ENCODE measurements at places on chromosomes 11 and 22.

DNA sequence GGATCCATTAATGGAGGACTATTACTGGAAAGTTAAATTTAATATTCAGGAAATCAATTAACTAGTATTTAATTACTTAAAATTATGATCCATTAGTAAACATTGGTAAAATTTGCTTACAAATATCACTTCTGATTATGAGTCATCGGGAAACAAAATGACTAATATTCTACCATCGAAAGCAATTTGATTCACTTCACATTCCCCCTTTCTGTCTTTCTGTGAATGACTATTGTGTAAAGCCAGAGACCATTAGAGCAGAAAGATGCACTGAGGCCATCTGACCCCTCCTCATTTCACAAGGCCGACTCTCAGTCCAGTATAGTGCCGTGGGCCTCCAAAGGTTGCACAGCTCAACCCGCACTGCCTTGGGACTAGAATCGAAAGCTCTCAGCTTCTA is 619.0 kb downstream of the OPCML start:
- no peak for DNase-seq

- no peak for DNase-seq
These were observed 28.2 kb downstream of the TOM1 start for GRCh38 chr22:35327690-35328471.

DNA sequence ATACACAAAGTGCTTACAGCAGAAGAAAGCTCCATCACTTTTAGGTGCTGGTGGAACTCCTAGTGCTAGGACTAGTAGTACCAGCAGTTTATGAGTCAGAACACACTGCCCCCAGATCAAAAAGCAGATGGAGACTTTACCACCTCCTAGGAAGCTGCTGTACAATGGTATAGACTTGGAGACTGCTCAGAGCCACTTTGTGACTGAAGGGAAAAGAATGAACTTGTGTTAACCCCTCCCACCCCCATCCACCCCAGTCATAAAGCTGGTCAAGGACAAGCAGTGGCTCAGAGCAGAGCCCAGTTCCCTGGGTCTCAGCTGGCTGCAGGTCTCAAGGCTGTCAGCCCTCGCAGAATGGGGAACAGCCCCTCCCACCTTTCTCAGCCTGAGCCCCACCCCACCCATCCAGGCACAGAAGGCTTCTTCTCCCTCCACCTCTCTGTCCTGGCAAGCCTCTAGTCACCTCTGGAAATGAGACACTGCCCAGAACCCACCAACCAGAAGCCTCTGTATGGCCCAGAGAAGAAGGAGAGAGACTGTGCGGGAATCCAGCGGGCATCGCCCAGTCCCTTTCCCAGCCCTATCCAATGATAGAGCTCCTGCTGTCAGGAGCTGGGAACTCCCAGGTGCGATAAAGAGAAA is 23.8 kb downstream of the PACSIN2 start:
- no peak for DNase-seq

- no peak for DNase-seq
These were observed 1.2 kb upstream of the DUSP8 start for GRCh38 chr11:1573077-1573902.

DNA sequence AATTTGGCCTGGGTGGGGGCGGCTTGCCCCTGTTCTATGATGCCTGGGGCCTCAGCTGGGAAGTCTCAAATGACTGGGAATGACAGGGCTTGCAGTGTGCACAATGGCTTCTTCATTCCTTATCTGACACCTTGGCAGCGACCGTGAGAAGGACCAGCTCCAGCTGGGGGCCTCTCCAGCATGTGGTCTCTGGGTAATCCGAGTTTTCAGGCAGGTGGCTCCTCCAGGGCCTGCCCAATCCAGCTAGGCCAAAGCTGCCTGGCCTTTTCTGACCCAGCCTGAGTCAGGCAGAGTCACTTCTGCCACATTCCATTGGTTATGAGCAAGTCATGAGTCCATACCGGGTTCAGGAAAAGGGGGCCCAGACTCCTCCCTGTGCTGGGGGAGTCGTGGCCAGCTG is 646.0 kb downstream of the OPCML start:
- no peak for DNase-seq

GRCh38 chr11:117820071-117820470 is 4.5 kb downstream of the FXYD2 start:
- DNase-seq, result no peak

- DNase-seq, result no peak
These were observed 3.1 kb downstream of the PIM3 start for GRCh38 chr22:49963647-49964026.

GRCh38 chr11:127039591-127039990 is 39.0 kb upstream of the KIRREL3 start:
- DNase-seq, result no peak

DNA sequence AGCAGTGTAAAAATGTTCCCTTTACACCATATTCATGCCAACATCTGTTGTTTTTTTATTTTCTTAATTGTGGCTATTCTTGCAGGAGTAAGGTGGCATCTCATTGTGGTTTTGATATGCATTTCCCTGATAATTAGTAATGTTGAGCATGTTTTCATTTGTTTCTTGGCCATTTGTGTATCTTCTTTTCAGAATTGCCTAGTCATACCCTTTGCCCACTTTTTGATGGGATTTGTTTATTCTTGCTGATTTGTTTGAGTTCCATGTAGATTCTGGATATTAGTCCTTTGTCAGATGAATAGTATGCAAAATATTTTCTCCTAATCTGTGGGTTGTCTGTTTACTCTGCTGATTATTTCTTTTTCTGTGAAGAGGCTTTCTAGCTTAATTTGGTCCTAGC is 98.9 kb upstream of the SERPIND1 start:
- DNase-seq, result no peak

DNA sequence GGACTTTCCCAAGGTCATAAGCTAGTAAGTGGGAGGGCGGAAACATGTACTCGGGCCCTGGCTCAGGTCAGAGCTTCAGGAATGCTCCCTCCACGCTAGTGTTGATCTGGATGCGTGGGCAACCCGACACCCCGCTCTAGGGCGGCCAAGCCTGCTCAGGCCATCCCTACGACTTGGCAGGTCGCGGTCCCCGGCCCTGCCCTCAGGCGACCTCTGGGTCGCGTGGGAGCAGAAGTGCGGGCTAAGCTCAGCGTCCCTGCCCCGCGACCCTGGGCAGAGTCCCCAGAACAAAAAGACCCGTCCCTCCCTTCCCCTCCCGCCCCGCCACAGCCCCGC is 781 bp upstream of the TEF start:
- DNase-seq, result no peak

GRCh38 chr11:85595285-85595884 is 31.8 kb downstream of the DLG2 start:
- DNase-seq, result no peak

DNA sequence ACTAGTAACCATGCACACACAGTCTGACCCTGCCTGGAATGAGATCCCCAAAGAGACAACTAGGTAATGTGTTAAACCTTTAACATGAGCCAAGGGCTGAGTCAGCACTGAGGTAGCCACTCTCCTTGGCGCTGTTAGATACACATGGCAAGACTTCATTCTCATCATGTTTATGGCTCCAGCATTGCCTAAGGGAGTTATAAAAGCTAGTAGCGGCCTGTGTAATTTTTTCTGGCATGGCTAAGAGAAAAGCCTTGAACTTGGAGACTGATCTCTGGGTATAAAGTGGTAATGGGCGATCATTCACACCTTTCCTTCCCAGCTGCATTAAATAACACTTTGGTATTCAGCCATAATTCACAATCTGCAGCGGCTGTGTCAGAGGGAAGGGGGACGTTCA is 779.7 kb upstream of the LRRC4C start:
- no peak for DNase-seq

DNA sequence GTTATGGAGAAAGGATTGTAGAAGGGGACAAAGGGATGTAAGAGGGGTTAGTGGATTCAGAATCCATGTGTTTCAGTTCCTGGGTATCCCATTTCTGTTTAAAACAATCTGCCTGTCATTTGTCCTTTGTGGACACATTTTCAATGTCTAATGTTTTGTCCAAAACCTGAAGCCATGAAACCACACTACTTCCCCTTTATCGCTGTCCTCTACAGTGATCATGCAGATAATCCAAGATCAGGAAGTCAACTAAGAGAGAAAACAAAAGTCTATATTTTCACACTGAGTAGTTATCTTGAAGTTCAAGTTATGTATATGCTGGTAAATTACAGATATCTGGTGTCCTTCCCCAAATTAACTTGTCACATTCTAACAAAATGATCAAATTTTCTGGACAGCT is 457.0 kb downstream of the NTM start:
- no peak for DNase-seq

DNA sequence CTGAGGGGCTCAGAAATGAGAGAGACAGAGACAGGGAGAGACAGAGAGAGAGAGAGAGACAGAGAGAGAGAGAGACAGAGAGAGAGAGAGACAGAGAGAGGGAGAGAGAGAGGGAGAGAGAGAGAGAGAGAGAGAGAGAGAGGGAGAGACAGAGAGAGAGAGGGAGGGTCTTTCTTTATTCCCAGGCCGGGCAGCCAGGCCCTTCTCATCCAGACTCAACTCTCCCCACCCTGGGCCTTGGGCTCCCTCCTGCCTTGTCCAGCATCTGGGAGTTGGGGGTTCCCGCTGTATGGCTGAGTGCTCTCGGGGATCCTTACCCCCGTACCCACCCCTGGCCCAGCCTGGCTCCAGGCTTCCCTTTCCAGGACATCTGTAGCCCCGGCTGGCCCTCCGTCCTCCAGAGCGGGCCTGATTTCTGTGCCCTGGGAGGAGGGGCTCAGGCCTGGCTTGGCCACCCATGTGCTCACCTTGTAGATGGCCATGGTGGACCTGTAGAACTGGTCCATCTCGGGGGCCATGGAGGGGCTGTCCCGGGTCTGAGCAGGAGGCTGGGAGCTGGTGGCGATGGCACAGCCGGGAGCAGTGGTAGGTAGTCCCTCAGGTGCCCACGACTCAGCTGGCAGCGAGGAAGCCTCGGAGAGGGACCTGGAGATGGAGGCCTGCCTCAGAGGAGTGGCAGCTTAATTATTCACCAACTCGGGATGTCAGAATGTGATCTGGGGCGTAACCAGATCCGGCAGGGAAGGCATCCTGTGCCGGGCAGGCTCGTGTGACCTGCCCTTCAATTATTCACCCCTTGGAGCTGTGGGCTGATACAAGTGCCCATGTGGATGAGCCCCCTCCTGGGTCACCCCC is at the start of gene BAIAP2L2:
BAIAP2L2 (minus strand) TSS at position 677 of the 855 bp plus-strand sequence; CDS start at position 518, 159 bp downstream.
- DNase-seq, result no peak

- DNase-seq, result no peak
These were observed 24.7 kb upstream of the SLC22A12 start for GRCh38 chr11:64566042-64566914.

DNA sequence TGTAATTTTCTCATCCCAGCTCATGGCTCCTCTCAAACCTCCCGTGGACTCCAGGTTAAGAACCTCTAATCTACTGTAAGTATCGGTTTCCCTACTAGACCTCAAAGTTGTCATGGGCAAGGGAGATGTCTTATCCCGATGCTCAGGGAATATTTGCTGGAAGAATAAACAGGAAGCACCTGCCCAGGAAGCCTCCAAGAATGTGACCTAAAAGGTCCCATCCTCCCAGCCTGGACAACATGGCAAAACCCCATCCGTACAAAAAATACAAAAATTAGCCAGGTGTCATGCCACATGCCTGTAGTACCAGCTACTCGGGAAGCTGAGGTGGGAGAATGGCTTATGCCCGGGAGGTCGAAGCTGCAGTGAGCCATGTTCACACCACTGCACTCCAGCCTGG is 62.4 kb downstream of the APOL1 start:
- no peak for DNase-seq

DNA sequence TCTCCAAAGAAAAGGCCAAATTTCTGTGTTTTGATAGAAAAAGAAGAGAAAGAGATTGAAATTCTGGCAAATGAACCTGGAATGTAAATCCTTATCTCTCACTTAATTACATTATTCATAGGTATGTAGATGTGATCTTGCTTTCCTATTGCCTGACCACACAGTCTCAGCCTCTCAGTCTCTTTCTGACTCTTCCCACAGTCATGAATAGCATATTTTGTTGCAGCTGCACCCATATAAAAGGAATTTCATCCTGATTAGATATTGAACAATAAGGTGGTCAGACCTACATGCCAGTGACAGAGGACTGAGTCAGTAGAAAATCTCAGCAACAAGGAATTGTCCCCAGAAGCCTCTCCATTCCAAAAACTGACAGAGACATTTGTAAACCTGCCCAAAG is 62.9 kb upstream of the LRRC4C start:
- no peak for DNase-seq

- DNase-seq, result no peak
These were observed 27.1 kb downstream of the NXPE2 start for GRCh38 chr11:114705280-114706024.

- no peak for DNase-seq
These were observed 22.0 kb downstream of the TP53AIP1 start for GRCh38 chr11:128920666-128921065.

DNA sequence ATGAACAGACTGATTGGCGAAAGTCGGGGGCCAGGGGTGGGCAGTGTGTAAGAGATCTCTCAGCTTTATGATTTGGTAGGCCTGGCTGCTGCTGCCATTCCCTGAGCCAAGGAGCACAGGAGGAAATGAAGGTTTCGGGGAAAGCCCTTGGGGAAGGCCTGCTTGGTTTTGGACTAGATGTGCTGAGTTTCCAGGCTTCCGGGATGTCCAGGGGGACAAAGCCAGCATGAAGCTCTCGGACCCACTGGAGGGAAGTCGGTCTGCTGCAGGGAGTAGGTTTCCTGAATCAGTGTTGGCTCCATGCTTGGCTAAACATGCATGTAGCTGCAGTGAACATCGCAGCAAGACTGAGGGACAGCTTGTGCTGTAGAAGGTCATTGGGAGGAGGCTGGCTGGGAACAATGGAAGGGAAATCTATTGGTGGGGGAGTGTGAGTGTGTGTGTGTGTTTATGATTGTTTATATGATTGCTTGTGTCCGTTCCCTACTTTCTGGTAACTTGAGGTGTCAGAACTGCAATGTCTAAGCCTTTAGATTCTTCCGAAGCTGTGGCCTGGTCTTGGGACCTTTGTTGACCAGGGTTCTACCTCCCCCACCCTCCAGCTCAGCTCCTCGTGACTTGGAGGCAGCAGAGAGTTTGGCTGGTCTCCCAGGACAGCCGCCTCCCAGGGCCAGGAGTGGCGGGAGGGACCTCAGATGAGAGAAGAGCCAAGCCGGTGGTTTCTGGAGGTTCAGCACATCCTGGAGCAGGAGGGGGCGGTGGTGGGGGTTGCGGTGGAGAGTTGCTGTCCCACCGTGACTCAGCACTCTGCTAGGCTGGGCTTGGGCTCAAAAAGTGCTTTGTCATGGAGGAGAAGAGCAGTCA is 4.0 kb upstream of the FTH1 start:
- DNase-seq, result no peak

DNA sequence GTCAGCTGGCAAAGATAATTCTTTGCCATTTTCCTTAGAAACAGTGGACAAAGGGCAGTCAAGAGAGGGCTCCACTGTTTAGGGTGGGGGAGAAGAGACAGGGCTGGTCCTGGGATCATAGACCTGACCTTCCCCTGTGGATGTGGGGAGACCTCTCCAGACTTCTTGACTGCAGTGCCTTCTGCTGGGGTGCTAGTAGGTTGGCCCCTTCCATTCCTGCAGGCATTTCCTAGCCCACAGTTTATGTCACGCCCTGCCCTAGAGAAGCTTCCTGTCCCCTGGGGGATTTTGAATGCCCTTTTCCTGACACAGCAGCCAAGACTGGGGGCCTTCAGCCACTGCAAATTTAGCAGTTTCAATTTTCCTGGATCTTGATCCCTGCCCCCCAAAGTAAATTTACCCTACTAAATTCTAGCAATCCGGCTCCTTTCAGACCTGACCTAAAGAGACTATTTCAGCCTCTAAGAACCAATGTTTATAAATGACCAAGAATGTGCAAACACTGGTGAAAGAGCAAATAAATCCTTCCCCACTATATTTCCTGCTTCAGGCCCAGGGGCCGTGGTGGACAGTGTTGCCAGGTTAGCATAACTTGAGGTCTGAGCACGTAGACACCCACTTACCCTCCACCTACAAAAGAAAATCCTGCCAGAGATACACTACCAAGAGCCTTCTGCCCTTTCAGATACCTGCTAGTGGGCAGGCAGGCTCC is 58.4 kb downstream of the PPFIBP2 start:
- no peak for DNase-seq

- DNase-seq, result no peak
These were observed 77.7 kb downstream of the USP35 start for GRCh38 chr11:78266451-78266850.
